ENCODE measurements at places on chromosomes 5 and 9. TPM values are rescaled to one million over a fixed set of nuclear protein-coding genes. Genes with fewer than 3 reads are reported as not detected.

Gene CCL28
- total RNA-seq = 3.1 TPM

Gene CCNI2
- 4.4 TPM for total RNA-seq

Gene TOMM5
- 36.5 TPM for total RNA-seq

DNA sequence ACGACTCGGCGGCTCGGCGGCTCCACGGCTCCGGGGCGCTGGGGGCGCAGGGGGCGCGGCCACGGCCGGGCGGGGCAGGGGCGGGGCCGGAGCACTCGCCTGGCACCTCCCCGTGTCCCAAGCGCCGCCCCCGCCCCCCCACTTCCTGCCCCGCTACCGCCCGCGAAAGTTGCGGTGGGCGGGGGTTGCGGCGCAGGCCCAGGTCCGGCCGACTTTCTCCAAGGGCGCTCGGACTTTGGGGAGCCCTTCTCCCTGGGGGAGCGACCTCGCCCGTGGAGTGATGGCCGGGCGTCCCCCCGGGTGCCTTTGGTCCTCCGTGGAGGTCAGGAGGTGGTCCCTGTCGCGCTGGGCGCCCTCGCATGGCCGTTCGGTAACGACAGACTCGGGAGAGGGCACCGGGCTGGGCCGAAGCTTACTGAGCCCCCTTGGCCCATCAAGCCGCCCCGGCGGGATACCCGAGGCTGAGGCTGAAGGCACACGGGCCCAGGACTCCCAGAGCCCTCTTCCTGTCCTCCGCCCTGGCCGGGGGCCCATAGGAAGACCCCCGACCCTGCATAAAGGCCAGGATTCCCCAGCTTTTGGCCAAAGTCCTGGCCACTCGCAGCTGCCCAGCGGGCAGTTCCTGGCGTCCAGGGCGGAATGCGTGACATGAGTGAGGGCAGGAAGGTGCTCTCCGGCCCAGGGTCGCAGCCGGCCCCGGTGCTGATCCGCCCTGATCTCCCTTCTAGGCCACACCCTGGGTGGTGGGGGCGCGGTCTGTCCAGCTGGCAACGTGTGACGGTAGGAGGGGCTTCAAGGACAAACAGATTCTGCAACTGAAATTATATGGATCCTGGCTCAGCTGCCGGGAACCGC is 883 bp upstream of the VAV2 start:
- DNase-seq = peak; percentile 86
- H3K4me3 ChIP-seq = peak overlapping the region; percentile 68
- H3K27me3 ChIP-seq = no peaks in the 10 kb centered on the region

DNA sequence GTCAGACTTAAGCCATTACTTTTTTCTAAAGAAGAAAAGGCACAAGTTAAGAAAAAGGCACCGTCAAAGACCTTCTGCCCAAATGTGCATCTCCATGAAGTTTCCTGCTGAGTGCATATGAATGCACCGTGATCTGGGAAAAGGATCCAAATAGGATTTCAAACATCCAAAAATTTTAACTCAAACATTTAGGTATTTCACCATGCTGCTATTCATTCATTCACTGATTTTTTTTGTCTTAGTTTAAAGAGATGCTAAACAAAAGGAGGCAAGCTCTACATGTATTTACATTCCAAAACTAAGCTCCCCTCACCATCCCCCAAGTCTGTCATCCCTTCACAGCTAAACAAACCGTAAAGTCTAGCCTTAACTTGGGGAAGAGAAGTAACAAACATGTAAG is 291.9 kb downstream of the ARL15 start:
- no peaks in the 10 kb centered on the region for H3K4me1 ChIP-seq
- H3K27me3 ChIP-seq = no peaks in the 10 kb centered on the region
- no peak overlapping the region for H3K27ac ChIP-seq
- no peak overlapping the region for H3K4me3 ChIP-seq

- H3K36me3 ChIP-seq = no peaks in the 10 kb centered on the region
- H3K27ac ChIP-seq = no peak overlapping the region
- no peak overlapping the region for H3K4me3 ChIP-seq
- H3K4me1 ChIP-seq = no peaks in the 10 kb centered on the region
- no peak for DNase-seq
Observed at GRCh38 chr5:102762095-102762534, 7.0 kb downstream of the PAM start.

GRCh38 chr5:126460977-126461376 is 37.8 kb downstream of the GRAMD2B start:
- H3K27ac ChIP-seq = no peak overlapping the region
- peaks cover 4% of the 10 kb centered on the region for H3K4me1 ChIP-seq
- no peaks in the 10 kb centered on the region for H3K36me3 ChIP-seq
- H3K4me3 ChIP-seq = no peak overlapping the region
- DNase-seq = no peak
- no peaks in the 10 kb centered on the region for H3K27me3 ChIP-seq

DNA sequence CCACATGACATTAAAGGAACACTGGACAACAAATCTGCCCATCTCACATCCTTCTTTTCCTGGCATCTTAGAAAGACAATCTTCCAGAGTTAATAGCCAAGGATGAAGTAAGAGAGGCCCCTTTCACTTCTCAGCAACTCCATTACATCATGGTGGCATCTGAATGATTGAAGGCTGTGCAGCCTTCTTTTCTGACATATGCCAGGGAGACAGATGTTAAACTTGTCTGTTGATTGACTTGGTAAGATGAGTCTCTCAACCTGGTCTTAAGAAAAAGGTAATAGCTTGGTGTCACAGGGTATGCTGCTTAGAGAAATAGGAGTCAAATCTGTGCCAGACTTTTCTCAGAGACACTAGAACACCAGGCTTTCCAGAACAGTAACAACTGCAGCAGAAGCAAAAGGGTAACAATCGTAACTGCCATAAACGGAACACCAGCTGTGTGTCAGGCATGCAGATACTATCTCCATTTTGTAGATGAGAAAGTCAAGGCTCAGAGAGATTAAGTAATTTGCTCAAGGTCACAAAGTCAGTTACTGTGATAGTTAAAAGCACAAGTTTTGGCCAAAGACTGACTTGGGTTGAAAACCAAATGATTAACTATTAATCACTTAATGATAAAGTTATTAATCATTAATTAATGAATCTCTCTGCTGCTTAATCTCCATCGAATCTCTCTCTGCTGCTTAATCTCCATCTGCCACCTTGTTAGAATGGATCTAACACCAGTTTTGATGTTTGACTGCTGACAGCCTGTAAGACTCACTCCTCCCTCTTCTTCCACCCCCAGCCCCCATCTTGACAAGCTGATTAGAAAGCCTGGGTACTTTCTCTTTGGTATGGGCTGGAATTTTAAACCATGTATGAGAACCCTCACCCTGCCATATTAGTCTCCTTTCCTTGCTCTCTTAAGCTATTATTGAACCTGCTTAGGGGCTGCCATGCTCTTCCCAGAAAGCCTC is 353.5 kb downstream of the ENC1 start:
- no peak overlapping the region for H3K4me3 ChIP-seq
- H3K4me1 ChIP-seq = peaks cover 5% of the 10 kb centered on the region
- no peak overlapping the region for H3K27ac ChIP-seq
- DNase-seq = no peak

Measured in pancreas (tissue), 10 donors.